GM12892 (cell line): ENCODE measurements at places on chromosomes 16 and 17.

GRCh38 chr16:7303660-7304200 is 28.9 kb upstream of the RBFOX1 start:
- DNase-seq, result no peak

DNA sequence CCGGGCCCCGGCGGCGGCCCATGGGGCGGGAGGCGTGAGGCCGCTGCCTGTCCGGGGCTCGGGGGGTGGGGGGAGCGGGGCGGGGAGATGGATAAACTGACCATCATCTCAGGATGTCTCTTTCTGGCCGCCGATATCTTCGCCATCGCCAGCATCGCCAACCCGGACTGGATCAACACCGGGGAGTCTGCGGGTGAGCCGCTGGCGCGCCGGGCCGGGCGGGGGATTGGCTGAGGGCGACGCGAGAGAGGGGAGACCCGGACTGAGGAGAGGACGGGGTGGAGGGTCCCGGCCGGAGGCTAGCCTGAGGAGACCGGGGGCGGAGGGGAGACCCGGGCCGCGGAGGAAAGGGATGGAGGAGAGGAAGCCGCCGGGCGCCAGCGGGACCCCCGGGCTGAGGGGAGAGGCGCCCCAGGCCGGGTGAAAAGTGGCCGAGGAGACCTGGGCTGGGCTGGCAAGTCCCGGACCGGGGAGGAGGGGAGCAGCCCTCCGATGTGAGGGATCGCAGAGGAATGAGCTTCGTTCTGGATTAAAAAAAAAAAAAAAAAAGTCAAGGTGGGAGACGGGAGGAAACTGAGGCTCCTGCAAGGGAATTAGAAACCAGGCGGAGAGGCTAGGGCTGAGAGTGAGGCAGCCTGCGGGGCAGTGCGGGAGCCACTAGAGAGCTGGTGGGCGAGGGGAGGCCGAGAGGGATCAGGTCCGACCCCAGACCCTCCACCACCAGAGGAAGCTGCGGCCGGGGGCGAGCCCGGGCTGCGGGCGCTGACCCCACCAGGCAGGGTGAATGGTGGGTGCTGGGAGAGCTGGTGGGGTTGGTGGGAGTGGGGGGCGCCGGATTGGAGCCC is 526 bp downstream of the MOSMO start:
- DNase-seq, result peak; percentile 46

DNA sequence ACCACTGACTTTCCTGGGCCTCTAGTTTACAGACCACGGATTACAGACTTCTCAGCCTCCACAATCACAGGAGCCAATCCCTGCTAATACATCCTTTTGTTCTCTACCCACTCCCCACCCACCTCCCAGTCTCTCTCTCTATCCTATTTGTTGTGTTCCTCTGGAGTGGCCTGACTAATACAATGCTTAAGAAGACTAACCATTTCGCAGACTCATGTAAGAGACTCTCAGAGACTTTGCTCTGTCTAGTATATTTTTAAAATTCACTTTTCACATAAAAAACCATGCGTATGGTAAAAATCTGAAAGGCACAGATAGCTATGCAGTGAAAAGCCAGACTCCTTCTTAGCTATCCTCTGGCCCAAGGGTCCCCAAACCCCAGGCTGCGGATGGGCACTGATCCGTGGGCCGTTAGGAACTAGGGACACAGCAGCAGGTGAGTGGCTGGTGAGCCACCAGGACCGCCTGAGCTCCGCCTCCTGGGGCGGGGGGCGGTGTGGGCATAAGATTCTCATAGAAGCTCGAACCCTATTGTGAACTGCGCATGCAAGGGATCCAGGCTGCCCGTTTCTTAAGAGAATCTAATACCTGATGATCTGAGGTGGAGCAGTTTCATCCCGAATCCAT is 7.6 kb downstream of the PIK3R6 start:
- no peak for DNase-seq

GRCh38 chr17:61209525-61209924 is 190.1 kb upstream of the TBX2 start:
- no peak for DNase-seq

DNA sequence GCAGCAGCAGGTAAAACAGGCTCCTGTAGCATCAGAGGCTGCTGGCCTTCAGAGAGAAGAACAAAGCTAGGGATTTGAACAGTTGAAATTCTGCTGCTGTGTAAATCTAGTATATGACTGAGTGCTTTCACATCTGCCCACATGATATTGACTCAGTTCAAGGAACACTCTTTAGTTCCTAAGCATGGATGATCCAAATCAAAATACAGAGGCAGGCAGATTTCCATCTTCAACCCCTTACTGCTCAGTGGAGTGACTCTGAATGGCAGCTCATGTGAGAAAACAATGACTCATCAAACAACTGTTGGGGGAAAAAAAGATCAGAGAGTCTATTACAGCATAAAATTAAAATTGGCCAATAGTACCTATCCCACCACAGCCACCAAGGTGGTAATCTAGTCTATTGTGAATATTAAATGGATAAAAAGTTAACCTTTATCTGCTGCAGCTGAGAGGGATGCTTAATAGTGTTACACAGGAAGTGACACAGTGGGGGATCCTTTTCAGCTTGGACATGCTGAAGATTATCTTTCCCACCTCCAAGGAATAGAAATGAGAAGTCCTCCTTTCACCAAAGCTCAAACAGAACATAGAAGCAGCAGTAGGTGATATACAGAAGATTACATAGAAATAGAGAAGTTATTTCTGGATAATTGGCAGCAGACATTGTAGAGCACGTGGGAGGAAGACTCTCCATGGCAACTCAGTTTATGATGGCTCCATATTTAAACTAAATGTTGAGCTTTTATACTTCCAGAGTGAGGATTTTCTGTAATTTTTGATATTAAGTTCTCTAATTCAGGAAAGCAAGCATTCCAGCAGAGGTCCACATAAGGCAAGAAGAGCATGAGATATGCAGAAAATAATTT is 239.7 kb upstream of the ERCC4 start:
- DNase-seq, result no peak

DNA sequence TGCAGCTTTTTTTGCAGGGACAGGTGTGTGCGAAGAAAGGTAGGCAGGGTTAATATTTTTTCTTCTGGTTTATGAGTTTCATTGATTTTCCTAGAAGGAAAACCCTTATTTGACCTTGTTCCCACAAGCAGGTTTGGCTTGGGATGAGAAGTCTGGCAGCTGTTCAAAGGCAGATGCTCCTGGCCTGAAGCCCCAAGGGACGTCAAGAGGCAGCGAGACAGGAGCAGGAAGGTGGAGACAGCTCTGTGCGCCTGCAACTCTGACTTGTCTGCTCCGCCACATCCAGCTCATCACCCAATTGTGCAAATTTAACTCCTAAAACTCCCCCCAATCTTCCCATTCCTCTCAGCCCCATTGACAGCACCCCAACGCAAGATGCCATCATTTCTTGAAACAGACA is 136.8 kb upstream of the XYLT1 start:
- DNase-seq, result no peak

- DNase-seq, result no peak
These were observed 6.9 kb downstream of the LMF1 start for GRCh38 chr16:963913-964312.

DNA sequence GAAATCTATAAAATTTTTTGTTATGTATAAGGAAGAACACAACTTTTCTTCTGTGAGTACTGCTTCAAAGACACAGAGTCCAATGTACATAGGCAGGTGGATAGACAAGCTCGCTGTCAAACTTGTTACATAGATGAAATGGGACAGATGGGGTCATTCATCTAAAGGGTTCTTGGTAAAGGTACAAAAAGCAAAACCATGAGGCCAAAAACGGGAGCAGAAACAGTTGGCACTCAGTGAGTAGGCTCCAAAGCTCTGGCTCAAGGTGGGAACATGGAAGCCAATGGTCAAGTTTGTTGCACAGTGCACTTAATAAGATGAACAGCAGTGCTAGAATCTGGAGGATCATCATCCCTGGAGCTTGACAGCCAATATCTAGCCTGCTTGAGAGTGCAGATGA is 979.0 kb upstream of the EEF2KMT start:
- DNase-seq, result no peak
